ENCODE measurements at places on chromosomes 2 and 18.

- H3K36me3 ChIP-seq: no peaks in the 10 kb centered on the region
- DNase-seq: no peak
- H3K27me3 ChIP-seq: no peaks in the 10 kb centered on the region
- no peak overlapping the region for H3K27ac ChIP-seq
Measured at GRCh38 chr2:2095360-2096093, 235.5 kb downstream of the MYT1L start.

DNA sequence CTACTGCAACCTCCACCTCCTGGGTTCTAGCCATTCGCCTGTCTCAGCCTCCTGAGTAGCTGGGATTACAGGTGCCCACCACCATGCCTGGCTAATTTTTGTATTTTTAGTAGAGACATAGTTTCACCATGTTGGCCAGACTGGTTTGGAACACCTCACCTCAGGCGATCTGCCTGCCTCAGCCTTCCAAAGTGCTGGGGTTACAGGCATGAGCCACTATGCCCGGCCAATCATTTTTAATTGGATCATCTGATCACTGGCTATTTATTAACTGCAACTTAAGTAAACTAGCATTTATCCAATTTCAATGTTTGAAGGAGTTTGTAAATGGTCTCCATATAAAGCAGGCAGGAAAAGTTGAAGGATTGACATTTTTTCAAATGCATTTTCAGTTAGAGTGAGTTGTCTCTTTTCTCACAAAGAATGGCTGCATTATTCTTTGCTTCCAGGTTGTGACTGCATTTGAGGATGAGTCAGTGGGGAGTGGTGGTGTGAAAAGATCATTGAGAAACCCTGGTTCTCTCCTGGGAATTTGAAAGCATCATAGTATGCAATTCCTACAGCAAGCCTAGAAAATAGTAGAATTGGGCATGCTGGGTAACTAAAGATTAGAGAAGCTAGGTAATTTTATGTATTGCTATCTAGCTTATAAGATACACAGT is 431.1 kb upstream of the ZEB2 start:
- H3K36me3 ChIP-seq: no peaks in the 10 kb centered on the region
- H3K4me1 ChIP-seq: no peaks in the 10 kb centered on the region
- no peaks in the 10 kb centered on the region for H3K27me3 ChIP-seq
- no peak for DNase-seq

DNA sequence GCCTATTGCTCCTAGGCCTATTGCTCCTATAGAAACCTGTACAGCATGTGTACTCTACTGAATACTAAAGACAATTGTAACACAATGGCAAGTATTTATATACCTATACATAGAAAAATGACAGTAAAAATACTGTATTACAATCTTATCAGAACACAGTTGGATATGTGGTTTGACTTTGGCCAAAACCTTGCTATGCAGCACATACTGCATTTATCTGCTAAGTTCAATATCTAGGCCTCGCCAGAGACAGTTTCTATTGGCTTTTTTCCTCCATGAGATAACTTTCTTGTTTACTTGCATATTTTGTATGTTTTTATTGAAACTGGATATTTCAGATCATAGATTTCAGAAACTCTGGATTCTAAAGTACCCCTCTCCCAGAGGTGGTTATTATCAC is 19.3 kb upstream of the TMEM87B start:
- DNase-seq: no peak
- H3K27ac ChIP-seq: no peak overlapping the region
- H3K4me1 ChIP-seq: peaks cover 34% of the 10 kb centered on the region
- no peaks in the 10 kb centered on the region for H3K36me3 ChIP-seq

- H3K4me1 ChIP-seq: no peaks in the 10 kb centered on the region
- no peak overlapping the region for H3K27ac ChIP-seq
- H3K27me3 ChIP-seq: no peaks in the 10 kb centered on the region
- H3K4me3 ChIP-seq: no peak overlapping the region
- no peaks in the 10 kb centered on the region for H3K36me3 ChIP-seq
- no peak for DNase-seq
Measured at GRCh38 chr2:189516546-189516945, 64.0 kb downstream of the SLC40A1 start.

GRCh38 chr2:178233428-178233827 is 39.1 kb downstream of the OSBPL6 start:
- H3K27ac ChIP-seq: no peak overlapping the region
- no peaks in the 10 kb centered on the region for H3K4me1 ChIP-seq
- H3K27me3 ChIP-seq: peaks cover 8% of the 10 kb centered on the region

DNA sequence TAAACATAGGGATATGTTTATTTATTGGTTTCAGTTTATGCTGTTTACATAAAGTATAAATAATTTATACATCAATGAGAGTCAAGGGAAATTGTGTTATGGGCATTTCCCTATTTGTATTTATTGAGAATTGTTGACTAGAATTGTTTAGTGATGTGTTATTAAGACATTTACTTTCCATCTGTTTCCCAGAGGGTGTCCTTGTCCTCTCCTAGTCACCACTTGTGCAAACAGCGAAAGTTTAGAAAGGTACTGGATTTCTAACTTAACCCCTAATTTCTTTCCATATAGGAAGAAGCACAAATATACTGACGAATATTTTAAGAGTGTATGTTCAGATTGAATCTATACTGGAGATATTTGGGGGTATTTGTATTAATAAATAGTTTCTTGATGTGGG is 6.7 kb downstream of the UBE2E3 start:
- H3K27ac ChIP-seq: no peak overlapping the region
- peaks cover 35% of the 10 kb centered on the region for H3K4me1 ChIP-seq

DNA sequence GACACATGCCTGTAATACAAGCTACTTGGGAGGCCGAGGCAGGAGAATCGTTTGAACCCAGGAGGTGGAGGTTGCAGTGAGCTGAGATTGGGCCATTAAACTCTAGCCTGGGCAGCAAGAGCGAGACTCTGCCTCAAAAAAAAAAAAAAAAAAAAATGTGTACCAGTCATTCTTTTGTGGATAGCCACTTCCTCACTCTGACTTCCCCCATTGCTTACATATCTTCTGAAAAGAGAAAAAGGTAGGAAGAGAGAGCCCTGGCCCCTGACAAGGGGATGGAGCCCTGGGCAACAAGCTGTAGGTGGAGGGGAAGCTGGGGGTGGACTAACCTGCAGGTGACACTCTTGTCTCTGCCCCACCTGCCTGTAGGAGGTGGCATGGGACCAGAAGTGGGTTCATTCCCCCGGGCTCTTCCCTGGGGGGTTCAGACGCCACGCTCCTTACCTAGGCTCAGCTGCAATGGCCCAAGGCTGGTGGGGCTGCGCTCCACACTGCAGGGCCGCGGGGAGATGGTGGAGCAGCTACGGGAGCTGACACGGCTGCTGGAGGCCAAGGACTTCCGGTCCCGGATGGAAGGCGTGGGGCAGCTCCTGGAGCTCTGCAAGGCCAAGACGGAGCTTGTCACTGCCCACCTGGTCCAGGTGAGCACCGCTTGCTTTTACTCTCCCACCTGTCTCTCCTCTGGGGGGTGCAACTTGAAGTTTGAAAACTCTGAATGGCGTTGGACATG is 39.1 kb downstream of the PCARE start:
- H3K36me3 ChIP-seq: no peaks in the 10 kb centered on the region
- no peak overlapping the region for H3K27ac ChIP-seq
- no peak overlapping the region for H3K4me3 ChIP-seq
- no peaks in the 10 kb centered on the region for H3K4me1 ChIP-seq
- DNase-seq: no peak

DNA sequence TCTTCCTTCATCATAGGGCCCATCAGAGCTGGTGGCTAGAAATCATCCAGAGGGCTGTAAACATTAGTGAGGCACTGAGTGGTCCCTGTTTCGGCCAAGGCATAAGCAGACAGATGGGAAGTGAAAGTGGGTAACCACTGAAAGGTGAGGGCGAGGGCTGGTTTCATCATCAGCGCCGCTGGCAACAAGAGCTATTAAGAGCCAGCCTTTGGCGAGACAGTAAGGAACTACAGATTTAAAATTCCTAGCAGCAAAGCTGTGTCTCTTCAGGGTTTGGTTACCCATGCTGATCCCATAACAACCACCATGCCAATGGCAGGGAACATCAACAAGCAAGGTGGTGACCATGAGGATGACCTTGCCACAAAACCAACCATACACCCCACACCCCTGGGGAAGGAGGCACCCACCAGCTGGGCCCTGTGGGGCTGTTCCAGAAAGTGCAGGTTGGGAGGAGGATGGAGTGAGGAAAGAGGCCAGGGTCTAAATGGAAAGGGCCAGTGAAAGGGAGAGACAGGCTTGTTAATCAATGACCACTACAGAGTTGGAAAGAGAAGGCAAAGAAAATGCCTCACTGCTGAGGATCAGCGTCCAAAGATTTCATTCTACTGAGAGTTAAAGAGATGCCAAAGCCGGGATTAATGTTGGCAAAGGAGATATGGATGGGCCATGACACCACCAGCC is 9.0 kb upstream of the SLC20A1 start:
- peaks cover 14% of the 10 kb centered on the region for H3K4me1 ChIP-seq
- no peak overlapping the region for H3K27ac ChIP-seq
- H3K36me3 ChIP-seq: no peaks in the 10 kb centered on the region
- H3K27me3 ChIP-seq: no peaks in the 10 kb centered on the region

DNA sequence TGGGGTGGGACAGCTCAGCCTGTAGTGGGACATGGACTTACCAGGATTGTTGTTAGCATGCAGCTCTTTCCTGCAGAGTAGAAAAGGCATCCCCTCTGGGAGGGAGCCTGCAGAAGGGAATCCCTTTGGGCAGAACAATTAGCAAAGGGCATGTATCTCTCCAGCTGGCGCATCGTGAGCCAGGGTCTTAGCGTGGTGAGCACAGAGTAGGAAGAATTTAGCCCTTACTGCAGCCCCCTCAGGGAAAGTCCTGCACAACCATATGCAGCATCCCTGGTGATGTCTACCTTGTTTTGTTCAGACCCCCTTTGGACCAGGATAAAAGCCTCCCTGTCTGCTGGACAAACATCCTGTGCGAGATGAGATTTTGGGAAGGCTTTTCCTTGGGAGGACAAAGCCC is 292.1 kb downstream of the SLC4A3 start:
- no peaks in the 10 kb centered on the region for H3K4me1 ChIP-seq
- no peaks in the 10 kb centered on the region for H3K36me3 ChIP-seq
- no peak overlapping the region for H3K27ac ChIP-seq

GRCh38 chr18:6741232-6741663 is 11.7 kb downstream of the ARHGAP28 start:
- H3K4me1 ChIP-seq: no peaks in the 10 kb centered on the region
- no peak overlapping the region for H3K4me3 ChIP-seq
- no peak overlapping the region for H3K27ac ChIP-seq

- DNase-seq: no peak
- no peaks in the 10 kb centered on the region for H3K27me3 ChIP-seq
- H3K4me1 ChIP-seq: peaks cover 7% of the 10 kb centered on the region
- no peaks in the 10 kb centered on the region for H3K36me3 ChIP-seq
- H3K4me3 ChIP-seq: no peak overlapping the region
Measured at GRCh38 chr2:172962082-172962481, 113.6 kb upstream of the MAP3K20 start.

- no peak overlapping the region for H3K4me3 ChIP-seq
- no peak overlapping the region for H3K27ac ChIP-seq
- no peaks in the 10 kb centered on the region for H3K27me3 ChIP-seq
Measured at GRCh38 chr2:149314687-149315086, 15.7 kb upstream of the LYPD6 start.

DNA sequence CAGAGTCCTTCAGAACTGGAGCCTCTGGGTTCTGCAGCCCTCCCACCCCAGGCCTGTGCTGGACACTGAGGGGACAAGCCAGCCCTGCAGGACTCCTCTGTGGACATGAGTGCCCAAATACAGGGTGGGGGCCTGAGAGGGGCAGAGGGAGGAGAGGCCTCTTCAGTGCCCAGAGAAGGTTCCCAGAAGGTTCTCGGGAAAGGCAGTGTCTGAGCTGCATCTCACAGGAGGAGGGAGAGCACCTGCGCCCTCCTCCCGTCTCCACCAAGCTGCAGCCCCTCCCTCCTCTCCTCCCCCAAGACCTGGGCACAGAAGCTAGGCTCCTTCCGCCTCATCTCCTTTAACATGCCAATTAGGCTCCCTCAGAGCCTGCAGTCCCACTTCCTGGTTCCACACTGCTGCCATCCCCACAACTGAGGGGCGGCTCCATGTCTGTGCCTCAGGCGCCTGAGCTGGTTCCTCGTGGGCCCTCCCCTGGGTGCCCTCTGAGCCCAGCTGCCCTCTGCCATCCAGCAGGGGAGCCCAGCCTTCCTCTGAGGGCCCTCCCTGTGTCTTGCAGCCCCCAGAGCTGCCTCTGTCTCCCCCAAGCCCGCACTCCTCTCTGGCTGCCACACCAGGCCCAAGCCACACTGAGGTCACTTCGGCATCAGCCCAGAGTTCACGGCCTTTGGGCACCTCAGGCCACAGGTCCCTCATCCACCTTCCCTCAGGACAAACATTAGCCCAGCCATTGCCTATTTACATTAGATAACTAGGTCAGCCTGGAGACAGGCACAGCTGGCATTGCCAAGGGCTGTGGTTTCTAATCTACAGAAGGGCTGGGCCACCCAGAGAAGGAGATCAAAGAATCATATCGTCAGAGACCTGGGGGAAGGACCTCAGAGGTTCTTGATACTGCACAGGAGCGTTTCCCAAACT is 28.9 kb downstream of the KCNK3 start:
- peak; percentile 59 for DNase-seq
- no peak overlapping the region for H3K4me3 ChIP-seq
- no peak overlapping the region for H3K27ac ChIP-seq
- H3K4me1 ChIP-seq: no peaks in the 10 kb centered on the region
- no peaks in the 10 kb centered on the region for H3K36me3 ChIP-seq

DNA sequence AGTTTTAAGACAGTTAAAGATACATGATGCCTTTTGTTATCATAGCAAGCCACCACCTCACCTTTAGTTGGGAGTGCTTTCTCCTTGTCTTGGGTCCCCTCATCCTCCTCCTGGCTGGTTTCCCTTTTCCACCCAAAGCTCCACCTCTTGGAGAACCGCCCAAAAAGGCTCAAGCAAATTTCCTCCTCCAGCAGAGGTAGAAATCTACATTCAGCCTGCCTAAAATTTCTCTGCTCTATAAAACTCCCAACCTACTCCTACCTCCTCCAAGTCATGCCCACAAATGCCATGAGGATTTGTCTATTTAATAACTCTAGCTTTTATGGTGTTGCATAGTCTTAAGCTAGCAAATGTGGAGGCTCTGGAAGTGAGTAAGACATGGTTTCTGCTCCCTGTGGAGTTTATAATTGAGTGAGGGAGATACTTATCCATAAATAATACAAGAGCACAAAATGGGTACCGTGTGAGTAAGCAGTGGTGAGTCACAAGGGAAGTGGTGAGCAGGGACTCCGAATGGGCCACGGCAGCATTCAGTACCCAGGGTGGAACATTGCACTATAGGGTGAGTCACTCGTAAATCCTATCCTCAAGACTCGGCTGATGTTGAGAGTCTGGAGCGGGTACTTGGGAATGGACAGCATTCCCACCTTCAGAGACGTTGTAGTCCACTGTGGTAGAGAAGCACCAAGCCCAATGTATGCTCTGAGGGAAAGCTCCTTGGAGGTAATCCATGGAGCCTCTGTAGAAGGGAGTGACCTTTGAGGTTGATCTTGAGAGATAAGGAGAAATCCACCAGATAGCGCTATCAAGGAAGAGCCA is 146.3 kb downstream of the RTN4 start:
- DNase-seq: no peak
- H3K4me3 ChIP-seq: no peak overlapping the region
- no peaks in the 10 kb centered on the region for H3K27me3 ChIP-seq
- H3K4me1 ChIP-seq: no peaks in the 10 kb centered on the region
